ENCODE measurements at places on chromosomes 7 and 10. TPM values are rescaled to one million over a fixed set of nuclear protein-coding genes. Genes with fewer than 3 reads are reported as not detected.
A peak's percentile ranks its signal among the peaks of the same experiment; 100 is the strongest.

The NPSR1 gene
- not detected for total RNA-seq

The SLC16A9 gene
- 0.18 TPM for total RNA-seq

DNA sequence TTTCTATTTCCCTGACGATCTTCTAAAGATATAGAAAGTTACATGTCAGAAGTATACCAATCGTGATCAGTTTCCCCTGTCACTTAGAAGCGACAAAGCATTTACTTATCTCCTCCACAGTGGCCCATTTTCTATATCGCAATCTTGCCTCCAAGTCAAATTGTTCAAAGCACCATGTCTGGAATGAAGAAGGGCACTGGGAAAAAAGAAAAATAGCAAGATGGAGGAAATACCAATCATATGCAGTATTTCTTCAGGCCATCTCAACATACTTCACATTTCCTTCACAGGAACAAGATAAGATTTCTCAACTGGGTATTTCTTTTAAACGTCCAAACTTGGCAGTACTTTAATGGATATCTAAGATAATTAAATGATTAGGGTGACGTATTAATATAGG is 63.3 kb upstream of the IL6 start:
- no peak for DNase-seq

- peak; percentile 71 for DNase-seq
These were observed 28.2 kb downstream of the IL15RA start for GRCh38 chr10:5949009-5949759.

GRCh38 chr7:108848486-108848885 is 278.8 kb downstream of the DNAJB9 start:
- DNase-seq, result no peak

- no peak for DNase-seq
These were observed 1127.7 kb downstream of the REEP3 start for GRCh38 chr10:64648915-64649314.
